ENCODE measurements at places on chromosomes 1 and 21.

DNA sequence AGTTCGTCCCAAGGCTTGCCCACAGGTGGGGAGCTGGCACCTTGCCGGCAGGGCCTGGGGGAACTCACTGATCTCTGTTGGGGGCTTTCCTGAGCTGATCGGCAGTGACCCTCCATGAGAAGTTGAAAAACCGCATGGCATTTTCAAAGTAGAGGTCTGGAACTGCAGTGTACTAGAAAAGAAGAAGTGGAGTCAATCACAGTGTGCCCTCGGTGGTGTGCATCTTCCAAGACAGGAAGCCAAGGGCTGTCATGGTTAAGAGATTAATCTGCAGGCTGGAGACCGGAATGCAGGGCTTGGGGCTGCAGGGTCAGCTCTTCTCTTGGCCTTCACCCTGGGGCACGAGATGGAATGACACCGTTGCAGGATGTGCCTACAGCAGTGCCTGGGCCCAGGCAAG lies 56.8 kb downstream of the ECE1 start:
- DNase-seq, result no peak

- DNase-seq, result no peak
Measured at GRCh38 chr1:85048296-85049064, at the start of gene MCOLN3. Gene MCOLN3 (minus strand): TSS chr1:85048500. CDS start chr1:85045360, 3,140 bp downstream.

DNA sequence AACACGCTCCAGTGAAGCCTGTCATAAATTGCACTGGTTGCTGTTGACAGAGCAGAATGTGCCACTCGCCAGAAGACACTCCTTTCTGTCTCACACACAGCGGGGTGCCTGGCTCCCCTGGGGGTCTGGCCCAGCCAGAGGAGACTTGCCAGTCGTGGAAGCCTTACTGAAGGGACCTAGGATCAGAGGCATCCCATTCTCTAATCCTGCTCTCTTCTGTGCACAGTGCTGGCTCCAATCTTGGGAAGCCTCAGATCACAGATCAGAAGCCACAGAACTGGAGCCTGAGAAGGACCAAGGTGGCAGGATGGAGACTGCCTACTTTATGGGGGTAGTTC lies 1.4 kb downstream of the SLC9A1 start:
- DNase-seq, result no peak

DNA sequence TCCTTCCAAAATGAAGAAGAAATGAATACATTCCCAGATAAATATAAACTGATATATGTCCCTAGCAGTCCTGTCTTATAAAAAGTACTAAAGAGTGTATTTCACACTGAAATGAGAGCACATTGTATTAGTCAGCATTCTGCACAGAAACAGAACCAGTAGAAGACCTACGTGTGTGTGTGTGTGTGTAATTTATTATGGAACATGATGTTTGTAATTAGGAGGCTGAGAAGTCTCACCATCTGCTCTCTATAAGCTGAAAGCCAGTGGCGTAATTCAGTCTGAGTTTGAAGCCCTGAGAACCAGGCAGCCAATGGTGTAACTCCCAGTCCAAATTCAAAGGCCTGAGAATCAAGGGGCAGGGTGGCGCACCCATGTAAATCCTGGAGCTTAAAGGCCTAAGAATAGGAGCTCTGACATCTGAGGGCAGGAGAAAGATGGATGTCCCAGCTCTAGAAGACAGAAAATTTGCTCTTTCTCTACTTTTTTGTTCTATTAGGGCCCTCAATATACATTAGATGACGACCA lies 146.5 kb upstream of the LYPLAL1 start:
- DNase-seq, result no peak

DNA sequence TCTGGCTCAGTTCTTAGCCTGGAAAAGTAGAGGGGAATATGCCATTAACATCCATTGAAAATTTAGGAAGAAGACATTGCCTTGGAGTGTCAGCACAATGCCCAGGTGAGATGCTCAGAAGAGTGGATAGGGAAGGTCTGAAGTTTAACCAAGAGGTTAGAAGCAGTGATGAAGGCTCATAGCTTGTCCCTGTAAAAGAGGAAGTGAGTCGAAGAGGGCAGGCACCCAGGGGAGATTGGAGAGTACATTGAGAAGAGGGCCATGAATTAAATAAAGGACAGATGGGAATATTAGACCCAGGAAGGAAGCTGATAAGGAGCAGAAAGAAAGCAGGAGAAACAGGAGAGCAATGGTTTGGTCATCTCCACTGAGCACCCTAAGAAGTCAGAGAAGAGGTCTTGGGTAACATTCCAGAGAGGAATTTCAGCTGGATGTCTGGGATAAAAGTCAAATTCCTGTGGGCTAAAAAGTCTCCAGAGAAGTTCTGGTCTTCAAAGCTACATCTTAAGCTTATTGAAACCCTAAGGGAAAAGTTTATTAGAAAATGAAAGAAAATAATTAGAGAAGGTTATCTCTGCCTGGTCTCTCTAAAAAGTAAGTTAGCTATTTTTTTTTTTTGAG lies 17.3 kb downstream of the C8B start:
- DNase-seq, result no peak

GRCh38 chr1:151935154-151935553 lies 25.8 kb upstream of the THEM4 start:
- no peak for DNase-seq

GRCh38 chr1:227131193-227131592 lies 187.1 kb downstream of the CDC42BPA start:
- no peak for DNase-seq

DNA sequence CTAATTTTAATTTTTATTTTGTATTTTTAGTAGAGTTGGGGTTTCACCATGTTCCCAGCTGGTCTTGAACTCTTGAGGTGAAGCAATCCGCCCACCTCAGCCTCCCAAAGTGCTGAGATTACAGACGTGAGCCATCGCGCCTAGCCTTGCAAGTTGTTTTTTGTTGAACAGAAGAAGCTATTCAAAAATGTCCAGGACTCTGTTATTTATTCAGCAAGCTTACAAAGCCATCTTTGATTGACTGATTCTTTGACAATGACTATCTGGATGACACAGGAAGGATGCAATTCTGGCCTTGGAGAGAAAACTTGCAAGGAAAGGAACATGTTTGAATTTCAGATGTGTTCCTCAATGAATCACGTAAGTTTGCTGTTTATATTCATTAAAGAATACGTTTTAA lies 63.5 kb downstream of the MAP3K7CL start:
- no peak for DNase-seq

- peak; percentile 90 for DNase-seq
Measured at GRCh38 chr1:16187748-16188401, 24.6 kb downstream of the ARHGEF19 start.

GRCh38 chr1:27572019-27572678 lies 31.8 kb downstream of the AHDC1 start:
- no peak for DNase-seq

DNA sequence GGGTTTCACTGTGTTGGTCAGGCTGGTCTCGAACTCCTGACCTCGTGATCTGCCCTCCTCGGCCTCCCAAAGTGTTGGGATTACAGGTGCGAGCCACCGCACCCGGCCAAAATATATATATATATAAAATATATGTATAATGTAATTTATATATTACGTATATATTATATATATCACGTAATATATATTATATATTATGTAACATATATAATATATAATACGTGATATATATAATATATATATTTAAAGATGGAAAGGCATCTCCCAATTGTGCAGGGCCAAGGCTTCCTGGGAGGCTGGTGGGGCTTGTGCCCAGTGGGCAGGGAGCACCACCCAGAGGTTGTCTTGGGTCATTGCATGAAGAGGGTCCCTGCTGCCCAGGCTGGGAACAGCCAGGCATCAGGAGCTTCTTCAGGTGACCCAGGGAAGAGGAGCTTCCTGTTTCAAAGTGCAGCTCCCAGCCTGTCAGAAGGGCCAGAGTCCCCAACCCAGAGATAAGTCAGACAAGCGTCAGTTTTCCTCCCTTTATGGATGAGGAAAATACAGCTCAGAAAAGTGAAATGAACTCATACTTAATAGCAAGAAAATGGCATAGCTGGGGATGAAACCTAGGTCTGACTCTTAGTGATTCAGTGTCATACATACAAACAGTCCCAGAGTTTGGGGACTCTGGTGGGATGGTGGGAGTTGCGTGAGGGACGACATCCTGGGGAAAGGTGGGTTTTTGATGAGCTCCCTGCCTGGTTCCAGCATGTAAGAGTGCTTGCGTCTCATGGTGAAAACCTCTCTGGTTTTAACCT lies 12.0 kb downstream of the UBE2Q1 start:
- no peak for DNase-seq

DNA sequence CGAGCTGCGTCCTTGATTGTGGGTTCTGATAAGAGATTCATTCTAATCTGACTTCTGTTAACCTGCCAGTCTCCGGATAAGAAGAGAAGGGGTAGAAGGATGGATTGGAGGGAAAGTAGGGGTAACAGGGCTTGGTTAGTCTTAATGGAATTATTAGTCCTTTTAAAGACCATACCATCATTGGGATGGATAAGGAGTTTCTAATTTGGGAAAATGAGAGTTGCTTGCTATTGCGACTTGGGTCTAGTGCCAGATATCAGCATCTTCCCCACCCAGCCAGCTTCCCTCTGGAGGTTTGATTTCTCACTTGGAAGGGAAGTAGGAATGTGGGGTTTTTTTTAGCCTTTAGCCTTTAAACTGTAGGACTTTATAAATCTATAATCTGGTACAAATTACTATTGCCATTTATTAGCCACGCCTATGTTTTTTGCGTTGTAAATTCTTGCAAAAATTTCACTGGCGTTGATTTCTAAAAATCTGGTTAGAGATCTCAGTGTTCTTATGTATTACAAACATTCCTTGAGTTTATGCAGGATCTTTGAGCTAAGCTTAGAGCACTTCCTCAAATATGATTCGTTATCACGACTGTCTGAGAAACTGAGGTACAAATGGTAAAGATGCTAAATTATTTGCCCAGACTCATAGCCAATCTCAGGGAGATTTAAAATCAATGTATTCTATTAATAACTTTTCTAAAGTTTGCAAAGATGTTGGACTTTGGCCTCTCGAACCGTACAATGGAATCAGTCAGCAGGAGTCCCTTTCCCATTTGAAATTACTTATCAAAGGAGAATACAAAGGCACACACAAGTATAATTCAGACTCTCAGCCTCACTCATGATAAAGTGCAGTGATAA lies 1.3 kb downstream of the FAM20B start:
- no peak for DNase-seq

DNA sequence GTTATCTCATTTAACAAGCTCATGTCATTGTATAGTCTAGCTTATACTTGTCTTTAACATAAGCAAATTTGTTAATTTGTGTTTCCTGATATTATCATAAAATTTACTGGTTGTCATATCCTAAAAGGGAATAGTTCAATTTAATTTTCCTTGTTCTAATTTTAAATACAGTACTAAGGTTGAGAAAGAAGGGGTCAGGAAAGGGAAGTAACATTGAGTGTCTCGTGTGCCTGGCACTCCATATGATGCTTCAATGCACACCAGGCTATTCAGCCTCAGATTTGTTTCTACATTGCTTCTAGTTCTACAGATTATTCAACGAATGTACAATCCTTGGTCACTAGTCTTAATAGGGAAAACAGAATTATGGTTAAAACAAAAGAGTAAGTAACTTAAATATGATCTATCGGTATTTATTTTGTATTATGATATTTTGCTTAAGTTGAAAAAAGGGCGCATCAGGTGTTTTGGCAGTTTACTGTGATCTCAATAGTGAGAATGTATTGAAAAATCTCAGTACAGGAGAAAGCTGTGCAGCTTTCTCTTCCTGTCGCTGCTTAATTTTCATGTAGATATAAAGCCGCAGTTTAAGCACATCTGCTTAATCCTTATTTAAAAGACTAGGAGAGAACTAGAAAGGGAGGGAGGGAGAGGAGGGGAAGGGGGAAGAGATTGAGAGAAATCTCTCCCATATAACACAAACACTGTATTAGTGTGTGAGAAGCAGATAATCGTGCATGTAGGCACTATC lies 13.0 kb downstream of the PTPRC start:
- no peak for DNase-seq

DNA sequence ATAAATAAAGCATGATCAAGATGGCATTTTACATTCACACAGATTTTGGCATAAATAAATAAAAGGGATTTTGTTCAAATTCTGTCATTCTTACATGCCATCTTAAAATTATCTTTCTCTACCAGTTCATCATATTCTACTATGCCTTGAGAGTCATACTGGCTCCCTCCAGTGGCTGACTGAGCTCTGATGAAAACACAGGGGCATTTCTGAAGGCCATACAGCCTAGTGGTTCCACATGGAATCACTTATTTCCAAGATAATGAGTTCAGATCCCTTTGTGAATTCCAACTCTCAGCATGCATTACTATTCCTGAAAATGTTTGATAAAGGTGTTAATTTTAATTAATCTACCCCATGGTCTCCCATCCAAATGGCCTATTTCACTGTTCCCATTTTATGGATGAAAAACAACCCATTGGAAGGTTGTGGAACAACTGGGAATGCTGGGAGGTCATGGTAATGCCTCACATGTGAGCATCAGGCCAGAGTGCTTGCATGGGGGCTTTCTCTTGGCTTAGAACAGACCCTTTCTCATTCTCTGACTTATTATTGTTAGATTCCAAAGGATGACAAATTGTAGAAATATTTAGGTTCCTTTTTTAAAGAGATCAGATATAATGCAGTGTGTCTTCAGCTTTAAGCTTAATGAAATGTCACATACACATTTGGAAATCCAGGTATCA lies 622.4 kb upstream of the PKN2 start:
- no peak for DNase-seq

DNA sequence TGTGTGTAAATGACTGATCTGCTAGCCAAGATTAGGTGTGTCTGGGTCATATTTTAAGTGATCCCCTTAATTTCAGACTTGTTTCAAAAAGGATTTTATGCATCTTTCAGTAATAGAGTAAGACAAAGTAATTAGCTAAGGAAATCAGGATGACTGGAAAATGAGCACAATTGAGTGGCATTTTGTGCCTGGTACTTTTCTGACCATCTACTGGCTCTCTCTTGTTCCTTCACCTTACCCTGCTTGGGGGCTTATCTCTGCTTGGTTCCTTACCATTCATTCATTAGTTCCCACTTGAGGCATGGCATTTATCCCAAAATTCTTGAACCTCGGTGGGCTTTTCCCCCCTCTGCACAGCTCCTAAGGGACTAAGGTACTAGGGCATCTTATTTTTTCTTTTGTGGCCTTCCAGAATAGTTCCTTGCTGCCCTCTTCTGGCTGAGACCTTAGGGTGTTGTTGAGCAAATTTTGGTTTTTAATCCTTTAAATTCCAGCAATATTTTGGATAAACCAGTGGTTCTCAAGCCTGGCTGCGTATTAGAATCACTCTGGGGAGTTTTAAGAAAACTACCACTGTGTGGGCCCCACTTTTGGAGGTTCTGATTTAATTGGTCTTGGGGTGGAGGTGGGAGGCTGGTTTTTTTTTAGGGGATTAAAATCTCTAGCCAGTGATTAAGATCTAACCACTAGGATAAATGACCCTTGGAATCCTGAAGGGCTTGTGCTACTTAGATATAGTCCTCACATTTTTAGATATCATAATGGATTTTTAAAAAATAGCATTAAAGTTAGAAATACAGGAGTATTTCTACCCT lies 50.8 kb downstream of the HS2ST1 start:
- DNase-seq, result no peak

- no peak for DNase-seq
Measured at GRCh38 chr1:9860887-9861286, 37.1 kb upstream of the CLSTN1 start.

GRCh38 chr21:42505090-42505726 lies 8.4 kb upstream of the SLC37A1 start:
- DNase-seq, result no peak

All from right forelimb (tissue), 1 donor.